ENCODE measurements at places on chromosomes 6 and 20. TPM values are rescaled to one million over a fixed set of nuclear protein-coding genes. Genes with fewer than 3 reads are reported as not detected.

The TCFL5 gene
- 7.7 TPM for total RNA-seq

The C6orf163 gene
- total RNA-seq: 5.7 TPM

The PPP1R16B gene
- not detected for total RNA-seq

The USP49 gene
- total RNA-seq: 17.3 TPM

The SGK2 gene
- total RNA-seq: 8.7 TPM

The POM121L2 gene
- total RNA-seq: not detected

The KCNK16 gene
- 35.2 TPM for total RNA-seq

The PRSS35 gene
- total RNA-seq: 8.5 TPM

The C20orf141 gene
- not detected for total RNA-seq

The AHCY gene
- total RNA-seq: 328 TPM

The HMGN3 gene
- 150 TPM for total RNA-seq

The SLC16A10 gene
- total RNA-seq: 8.1 TPM

- DNase-seq: no peak
These were observed 311.0 kb downstream of the LRFN2 start for GRCh38 chr6:40276141-40276540.

DNA sequence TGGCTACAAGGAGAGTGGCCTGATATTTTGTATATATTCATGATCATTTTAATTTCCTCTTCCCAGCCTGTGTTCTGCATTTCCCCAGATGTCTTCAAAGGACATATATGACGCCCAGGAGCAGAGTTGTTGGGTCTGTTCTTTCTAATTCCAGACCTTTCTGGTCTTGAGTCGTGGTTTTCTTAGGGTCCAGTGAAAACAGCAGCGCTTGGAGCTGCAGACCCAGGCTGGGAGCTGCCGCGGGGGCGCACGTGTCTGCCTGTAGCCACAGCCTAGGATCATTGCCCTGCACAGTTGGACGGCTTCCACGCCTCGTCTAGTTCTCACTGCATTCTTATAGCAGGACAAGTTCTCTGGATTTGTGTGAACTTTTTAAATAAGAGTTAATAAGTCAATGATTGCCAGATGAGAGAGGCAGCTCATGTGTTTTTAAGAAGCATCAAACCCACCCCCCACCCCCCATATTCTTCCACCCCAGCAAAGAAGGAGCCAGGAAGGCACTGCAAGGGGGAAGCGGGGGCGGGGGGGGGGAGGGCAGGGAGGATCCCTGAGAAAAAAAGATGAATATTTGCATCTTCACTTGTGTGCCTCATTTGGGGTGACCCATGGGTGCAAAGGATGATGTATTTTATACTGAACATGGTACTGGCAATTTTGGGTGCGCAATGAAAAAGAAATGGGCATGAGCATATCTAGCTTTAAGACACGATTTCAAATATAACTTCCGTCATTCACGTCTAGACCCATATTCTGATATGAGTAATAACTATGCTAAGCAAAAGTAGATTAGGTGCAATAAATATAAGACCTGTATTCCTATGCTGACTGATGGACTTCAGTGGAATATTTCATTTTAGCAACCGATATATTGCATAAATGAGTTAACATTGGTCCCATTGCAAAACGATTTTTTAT lies 160.0 kb downstream of the TBXT start:
- DNase-seq: no peak

DNA sequence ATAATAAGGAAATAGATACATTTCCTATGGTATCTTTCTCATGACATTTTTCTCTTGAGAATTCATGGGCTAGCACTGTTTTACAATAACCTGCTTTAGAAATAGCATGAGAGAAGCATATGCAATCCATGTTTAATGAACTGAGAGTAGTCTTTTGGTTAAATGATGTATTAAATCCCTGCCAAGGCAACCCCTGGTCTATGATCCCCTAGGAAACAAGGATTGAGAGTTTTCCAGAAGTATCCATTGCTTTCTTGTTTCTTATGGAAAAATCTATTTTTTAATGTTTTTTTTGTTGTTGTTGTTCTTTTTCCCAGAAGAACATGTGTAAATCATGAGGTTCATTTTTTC lies 390.5 kb upstream of the HSF2 start:
- DNase-seq: no peak

GRCh38 chr6:84556541-84557335 lies 207.7 kb downstream of the TBX18 start:
- DNase-seq: no peak

- no peak for DNase-seq
These were observed 137.4 kb upstream of the SGK1 start for GRCh38 chr6:134455319-134455718.

GRCh38 chr6:109872549-109872948 lies 105.6 kb upstream of the GPR6 start:
- DNase-seq: no peak

DNA sequence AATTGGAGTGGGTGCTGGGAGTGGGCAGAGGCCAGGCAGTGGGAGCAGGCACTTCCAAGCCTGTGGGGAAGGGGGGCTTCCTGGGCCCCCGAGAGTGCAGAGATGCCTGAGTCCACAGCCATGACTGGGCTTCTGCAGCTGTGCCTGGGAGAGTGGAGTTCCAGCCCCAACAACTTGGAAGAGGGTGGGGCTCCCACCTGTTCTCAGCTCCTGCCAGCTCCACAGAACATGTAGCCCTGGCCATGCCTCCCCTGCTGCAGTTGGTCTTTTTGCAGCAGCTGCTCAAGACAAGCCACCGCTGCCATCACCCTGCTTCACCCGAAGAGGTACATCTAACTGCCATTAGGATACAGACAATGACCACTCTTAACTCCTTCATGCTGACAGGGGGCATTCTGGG lies 1092.3 kb downstream of the KHDRBS2 start:
- DNase-seq: no peak

DNA sequence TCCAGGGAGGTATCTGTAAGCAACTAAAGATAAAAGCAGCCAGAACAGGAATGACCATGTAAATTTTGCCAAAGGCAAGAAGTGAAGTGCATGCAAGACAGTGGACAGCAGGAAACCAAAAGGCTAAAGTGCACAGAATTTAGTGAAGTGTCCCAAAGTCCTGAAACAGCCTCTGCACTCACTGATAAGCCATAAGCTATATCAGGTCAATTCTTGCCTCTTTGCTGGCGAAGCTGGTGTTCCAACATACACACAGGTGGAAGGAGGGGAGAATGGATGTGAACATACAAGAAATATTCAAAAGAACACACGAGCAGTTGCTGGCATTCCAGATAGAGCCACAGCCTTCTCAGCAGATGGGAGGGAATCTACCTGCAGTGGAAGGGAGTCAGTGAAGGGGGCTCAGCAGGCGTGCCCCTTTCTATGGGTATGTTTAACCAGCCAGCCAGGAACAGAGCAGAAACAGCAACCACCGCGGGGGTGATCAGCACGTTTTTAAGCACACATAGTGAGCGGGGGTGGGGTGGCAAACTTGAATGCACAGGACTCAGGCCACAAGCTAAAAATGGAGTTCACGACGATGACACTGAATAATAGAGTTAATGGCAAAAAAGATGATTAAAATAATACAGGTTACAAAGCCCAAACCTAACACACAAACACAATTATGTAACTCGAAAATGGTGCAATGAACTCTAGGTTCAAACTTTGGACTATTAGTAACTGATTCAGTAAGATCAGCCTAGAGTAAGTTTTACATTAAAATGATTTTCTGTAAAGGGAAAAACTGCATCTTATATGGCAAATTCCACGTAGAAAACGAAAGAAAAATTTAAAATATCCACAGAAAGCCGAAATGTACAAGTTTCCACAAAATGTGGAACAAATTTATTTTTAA lies 1.2 kb downstream of the ECI2 start:
- DNase-seq: no peak

DNA sequence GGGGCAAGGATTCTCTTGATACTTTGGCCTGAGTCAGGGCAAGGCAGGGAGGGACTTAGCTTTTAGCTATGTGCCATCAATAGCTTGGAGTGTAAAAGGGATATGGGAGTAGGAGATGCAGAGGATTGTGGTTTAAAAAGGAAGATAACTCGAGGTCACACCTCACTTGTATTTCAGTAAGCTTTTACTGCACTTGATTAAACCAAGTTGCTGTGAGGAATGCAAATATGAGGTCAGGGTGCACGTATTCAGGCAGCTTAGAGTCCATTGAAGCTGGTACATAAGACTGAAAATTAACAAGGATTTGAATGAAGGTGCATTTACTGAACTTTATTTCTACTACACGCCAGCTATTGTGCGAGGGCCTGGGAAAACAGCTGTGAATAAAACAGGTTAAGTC lies 32.1 kb downstream of the DSTN start:
- DNase-seq: no peak

GRCh38 chr20:7741866-7742265 lies 198.4 kb downstream of the HAO1 start:
- DNase-seq: no peak

DNA sequence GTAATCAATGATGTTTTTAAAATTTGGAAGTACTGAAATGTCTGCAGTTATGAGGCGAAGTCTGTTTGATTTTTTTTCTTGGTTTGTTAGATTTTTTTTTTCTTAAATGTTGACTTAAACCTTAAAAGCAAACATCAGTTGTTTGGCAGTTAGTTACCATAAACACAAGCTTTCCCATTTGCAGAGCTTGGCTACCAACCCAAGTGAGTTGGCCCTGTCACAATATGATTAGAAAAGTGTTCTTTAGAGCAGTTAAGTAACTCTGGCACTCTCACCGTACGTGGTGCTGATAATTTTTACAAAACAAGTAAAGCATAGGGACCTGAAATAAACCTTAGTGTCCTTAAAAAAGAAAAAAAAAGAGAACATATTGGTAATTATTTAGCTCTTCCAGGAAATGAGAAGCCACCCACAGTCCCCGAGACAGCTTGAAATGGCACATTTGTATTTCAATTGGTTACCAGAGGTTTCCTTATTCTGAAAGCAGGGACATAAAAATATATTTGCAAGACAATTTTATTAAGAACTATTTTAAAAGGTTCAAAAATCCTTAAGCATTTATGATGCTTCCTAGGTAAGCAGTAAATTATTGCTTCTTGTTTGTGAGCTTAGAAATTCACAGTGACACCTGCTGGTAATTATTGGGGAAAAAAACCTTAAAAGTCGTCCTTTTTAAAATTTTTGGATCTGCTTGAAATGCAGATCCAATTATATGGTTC lies 3.9 kb downstream of the HEY2 start:
- no peak for DNase-seq

DNA sequence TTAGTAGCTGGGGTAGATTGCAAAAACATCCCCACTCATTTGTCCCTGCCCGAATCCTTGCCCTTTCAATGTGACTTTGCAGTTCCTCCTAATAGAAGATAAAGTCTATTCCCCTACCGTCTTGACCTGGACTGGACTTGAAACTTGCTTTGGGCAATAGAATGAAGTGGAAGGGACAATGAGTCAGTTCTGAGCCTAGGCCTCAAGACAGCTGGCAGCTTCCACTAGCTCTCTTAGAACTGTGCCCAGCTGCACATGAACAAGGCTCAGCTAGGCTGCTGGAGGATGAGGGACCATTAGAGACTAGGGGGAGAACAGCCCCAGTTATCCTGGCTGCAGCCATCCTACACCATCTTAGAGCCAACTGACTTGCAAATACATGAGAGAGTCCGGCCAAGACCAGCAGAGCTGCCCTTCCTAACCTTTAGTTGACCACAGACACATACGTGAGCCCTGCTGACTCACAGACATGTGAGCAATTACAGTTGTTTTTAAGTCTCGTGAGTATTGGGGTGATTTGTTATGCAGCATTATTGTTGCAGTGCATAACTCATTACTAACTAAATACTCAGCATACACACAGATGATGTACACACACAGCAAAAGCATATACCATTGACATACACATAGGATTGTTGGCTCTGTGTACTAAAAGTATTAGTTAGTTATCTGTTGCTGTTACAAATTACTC lies 105.5 kb downstream of the DHX35 start:
- no peak for DNase-seq

- DNase-seq: no peak
These were observed 726.6 kb downstream of the RFPL4B start for GRCh38 chr6:113073611-113074191.

DNA sequence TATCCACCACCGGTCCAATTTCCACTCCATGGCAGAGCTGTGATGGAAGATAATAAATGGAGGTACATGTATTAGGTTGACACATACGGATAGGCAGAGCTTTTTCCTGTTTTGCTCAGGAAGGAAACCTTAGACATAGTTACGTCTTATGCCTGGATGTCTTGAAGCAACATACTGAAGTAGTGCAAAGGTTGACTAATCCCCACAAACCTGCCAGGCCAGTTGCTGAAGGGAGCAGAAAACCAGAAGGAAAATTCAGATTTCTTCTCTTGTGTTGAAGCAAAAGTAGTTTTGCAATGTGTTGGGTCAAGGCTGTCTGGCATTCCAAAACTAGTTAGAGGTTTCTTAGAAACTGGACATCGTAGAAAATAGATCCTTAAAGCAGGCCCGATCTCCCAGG lies 68.7 kb downstream of the PHACTR1 start:
- no peak for DNase-seq

- no peak for DNase-seq
These were observed 56.5 kb upstream of the ADGRF1 start for GRCh38 chr6:47098570-47098993.

DNA sequence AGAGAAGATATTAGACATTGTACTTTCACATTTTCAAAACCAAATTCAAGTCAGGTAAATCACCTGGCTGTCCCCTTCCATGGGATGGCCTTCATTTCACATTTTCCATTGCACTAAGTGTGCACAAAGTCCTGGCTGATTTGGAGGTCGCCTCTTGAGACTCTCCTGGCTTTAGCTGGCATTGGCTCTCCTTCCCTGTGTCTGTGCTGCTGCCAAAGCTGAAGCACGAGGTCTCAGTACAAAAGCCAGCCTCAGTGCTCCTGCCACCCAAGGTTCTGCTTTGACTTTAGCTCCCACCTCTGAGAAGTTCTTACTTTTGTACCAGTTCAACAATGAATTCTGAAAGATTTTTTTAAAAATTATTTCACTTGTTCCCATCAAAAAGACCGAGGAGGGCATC lies 289.2 kb upstream of the CNR1 start:
- DNase-seq: no peak

DNA sequence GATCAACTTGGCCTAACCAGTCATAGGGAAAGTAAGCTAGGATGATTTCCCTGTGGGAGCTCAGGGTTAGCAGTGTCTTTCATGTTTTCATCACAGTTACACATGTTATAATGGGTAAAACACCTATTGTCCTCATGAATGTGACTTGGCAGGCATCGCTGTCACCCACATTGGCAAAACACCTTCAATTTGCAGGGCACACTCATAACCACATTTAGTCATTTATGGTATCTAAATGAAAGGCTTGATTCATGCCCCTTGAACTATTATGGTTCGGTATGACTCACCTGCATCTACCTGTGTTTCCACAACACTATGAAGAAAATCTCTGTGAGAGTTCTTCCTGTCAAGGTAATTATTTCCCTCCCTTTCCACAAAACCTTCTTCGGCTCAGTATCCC lies 49.2 kb downstream of the FRK start:
- no peak for DNase-seq

DNA sequence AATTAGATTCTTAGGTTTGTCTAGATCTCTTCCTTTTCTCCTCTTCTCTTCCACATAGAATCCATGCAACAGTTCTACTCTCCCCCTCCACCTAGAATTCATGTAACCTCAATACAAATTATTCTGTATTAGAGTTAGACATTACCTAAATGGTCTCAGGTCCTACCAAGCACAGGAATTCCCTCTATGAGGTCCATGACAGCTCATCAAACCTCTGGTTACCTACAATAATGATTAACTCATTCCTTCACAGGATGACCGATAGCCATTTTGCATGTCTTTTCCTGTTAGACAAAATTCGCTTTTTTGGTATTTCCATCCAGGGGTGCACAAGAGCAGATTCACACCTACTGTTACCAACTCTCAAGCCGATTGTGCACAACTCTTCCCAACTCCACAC lies 27.4 kb upstream of the BMP2 start:
- DNase-seq: no peak

Data from progenitor cell of endocrine pancreas (in vitro differentiated cells).